ENCODE measurements at places on chromosomes 4 and X. TPM values are rescaled to one million over a fixed set of nuclear protein-coding genes. Genes with fewer than 3 reads are reported as not detected.

GRCh38 chr4:8459867-8460445, 19.4 kb downstream of the TRMT44 start:
- no peaks in the 10 kb centered on the region for H3K4me1 ChIP-seq
- H3K27ac ChIP-seq, result no peak overlapping the region
- no peak overlapping the region for H3K4me3 ChIP-seq
- DNase-seq, result no peak

DNA sequence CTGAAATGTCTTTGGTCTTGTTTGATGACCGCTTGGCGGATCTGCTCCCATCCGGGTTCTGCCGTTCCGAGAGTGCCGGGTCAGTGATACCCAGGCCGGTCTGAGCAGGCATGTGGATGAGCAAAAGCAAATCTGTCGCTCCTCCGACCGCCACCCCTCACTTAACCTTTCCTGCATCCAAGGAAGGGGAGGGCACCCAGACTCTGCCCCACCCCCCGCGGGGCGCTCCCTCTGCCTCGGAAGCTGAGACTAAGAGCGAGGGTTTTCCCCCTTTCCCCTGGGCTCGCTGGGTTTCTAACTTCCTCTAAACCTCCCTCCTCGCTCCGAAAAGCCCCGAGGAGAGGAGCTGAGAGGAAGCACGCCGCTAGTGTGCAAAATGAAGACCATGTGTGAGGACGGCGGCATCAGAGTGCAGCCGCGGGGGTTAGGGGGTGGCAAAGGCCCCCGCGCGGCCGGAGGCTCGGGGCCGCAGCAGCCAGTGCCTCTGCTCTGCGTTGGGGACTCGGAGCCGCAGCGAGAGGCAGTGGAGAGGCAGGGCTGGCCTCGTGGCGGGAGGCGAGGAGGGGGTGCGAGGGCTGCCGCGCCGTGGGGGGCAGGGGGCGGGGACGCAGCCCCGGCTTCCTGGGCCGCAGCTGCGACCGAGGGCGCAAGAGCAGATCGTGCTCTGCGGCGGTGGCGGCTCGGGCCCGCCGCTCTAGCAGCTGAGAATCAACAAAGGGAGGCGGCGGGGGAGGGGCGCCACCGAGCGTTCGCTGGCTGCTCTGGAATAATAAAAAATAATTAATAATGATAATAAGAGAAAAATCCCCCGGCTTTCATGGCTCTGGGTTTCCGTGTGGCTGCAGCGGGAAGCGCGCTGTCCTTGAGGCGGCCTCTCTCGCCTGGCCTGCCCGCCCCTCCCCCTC, 55.8 kb upstream of the BCOR start:
- no peaks in the 10 kb centered on the region for H3K36me3 ChIP-seq
- peaks cover 56% of the 10 kb centered on the region for H3K4me1 ChIP-seq
- peaks cover 77% of the 10 kb centered on the region for H3K27me3 ChIP-seq
- no peak for DNase-seq
- H3K4me3 ChIP-seq, result peak overlapping the region; percentile 16
- H3K27ac ChIP-seq, result peak overlapping the region; percentile 59

MAMLD1 gene
- polyA plus RNA-seq, result 14.8 TPM

DNA sequence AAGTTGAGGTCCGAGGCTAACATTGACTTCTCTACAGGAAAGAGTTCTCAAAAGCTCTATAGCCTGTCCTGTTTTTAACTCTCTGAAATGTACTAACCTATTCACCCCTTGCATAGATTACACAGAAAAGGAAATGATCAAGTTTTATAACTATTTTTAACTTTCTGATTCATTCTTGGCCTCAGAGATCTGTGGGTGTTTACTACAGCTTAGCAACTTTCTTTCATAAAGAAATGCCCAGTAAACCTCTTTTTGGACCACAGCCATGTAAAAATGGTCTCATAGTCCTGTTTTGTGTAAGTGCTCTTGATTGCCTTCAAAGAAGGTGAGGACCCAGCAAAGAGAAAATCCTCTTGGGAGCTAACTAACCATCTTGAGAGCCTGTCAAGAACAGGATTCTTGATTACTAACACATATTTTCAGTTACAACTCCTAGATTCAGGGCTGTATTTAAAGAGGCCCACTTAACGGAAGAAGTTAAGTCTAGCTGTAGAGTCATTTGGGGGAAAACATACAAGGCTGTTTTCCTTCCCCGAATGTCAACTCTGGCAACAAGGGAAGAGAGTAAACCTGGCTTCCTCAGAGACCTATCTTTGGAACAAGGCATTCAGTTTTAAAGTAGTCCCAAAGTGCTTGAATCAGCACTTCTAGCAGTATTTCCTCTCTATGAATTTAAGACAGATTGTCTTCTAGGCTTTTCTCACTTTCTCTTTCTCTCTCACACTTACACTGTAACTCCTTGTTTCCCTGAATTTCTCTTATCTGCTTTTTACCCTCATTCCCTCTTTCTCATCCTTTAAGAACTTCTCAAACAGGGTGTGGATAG, 78.2 kb downstream of the IL21 start:
- no peaks in the 10 kb centered on the region for H3K36me3 ChIP-seq
- H3K4me1 ChIP-seq, result no peaks in the 10 kb centered on the region
- H3K4me3 ChIP-seq, result no peak overlapping the region
- no peak overlapping the region for H3K27ac ChIP-seq

DNA sequence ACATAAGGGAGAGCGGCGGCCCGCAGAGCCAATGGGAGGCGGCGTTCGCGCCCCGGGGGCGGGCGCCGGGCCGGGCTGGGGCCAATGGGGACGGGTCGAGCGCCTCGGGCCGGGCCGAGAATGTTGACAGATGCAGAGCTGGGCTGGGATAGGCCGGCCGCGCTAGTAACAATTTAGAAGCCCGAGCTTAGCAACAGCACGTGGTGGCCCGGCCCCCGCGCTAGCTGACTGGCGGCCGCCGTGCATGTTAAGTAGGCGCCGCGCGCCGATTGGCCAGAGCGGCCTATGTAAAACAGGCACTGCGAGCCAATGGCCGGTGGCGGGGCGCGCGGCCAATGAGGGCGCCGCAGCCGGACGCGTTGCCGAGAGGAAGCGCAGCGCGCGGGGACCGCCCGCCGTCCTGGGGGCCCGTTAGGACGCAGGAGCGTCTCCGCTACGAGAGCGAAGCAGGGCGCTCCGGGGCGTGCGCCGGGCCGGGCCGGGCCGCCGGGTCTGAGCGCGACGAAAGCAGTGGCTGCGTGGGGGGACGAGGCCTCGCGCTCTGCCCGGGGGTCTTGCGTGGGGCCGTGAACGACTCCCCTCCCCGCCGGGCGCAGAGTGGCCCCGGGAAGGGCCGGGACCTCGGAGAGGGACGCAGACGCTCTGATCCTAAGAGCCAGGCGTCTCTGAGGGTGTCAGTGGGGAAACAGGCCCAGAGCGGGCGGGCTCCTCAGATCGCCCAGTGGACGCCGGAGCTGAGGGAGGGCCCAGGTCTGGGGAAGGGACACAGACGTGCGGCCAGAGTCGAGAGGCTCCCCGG, 435 bp upstream of the MXD4 start:
- H3K4me3 ChIP-seq, result peak overlapping the region; percentile 57
- no peaks in the 10 kb centered on the region for H3K36me3 ChIP-seq
- peak; percentile 98 for DNase-seq
- no peaks in the 10 kb centered on the region for H3K27me3 ChIP-seq

DNA sequence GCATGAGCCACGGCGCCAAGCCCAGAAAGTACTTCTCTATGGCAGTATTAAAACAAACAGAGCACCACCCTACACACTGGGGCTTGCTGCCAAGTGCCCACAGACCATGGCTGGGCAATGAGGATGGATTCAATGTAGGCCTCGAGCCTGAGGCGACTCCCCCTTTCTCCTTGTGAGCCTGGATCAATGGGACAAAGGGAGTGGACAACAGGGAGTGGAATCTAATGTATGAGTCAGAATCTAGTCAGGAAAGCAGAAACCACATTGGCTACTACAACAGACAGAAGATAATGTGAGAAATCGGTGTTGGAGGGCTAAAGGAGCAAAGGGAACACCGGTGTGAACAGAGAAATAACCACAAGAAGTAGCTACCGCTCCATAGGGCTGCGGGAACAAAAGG, 37.7 kb upstream of the OCIAD2 start:
- no peaks in the 10 kb centered on the region for H3K4me1 ChIP-seq
- no peaks in the 10 kb centered on the region for H3K27me3 ChIP-seq
- no peak overlapping the region for H3K4me3 ChIP-seq
- no peak overlapping the region for H3K27ac ChIP-seq
- no peak for DNase-seq
- no peaks in the 10 kb centered on the region for H3K36me3 ChIP-seq

DNA sequence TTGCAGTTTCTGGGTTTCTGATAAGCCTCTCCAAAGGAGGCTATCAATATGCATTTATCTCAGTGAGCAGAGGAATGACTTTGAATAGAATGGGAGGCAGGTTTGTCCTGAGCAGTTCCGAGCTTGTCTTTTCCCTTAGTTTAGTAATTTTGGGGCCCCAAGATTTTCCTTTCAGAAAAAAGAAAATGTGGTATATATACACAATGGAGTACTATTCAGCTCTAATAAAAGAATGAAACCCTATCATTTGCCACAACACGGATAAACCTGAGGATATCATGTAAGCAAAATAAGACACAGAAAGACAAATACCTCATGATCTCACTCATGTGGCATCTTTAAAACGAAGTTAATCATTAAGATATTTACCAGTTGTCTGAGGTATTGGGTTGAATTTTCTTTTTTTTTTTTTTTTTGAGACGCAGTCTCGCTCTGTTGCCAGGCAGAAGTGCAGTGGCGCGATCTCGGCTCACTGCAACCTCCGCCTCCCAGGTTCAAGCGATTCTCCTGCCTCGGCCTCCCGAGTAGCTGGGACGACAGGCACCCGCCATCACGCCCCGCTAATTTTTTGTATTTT, 540 bp downstream of the ZNF721 start:
- DNase-seq, result no peak
- peak overlapping the region; percentile 83 for H3K27ac ChIP-seq
- no peaks in the 10 kb centered on the region for H3K27me3 ChIP-seq
- peaks cover 31% of the 10 kb centered on the region for H3K36me3 ChIP-seq
- peaks cover 25% of the 10 kb centered on the region for H3K4me1 ChIP-seq

DNA sequence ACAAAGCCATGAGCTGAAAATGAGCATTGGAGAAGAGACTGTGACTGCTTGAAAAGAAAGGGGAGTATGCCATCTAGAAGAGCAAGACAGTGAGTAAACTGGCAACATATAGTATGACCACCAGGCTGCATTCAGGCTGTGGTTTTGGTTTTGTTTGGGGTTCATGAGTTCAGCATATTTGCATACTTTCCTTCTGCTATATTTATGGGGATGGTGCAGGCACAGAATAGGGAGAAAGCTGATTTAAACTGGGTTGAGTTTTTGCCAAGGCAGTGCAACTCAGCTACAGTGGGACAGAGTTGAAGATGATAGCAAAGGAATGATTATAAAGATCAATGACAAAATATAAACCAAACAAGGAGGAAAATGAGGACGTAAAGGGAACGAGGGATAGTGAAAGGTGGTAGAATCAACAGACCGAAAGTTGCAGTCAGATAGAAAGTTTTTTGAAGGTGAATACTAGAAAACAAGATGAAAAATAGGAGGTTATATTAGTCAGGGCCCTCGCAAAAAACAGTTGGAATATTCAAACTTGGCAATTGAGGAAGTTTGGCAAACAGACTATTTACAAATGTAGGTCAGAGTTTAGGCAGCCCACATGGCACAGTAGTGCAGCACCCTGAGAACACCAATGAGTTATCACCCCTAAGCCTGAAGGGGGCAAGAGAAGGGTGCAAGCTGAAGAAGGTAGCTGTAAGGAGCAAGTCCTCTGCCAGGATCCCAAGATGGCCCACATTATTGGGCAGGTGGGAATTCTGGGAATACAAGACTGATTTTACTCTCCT, 114.8 kb upstream of the MAP9 start:
- H3K36me3 ChIP-seq, result no peaks in the 10 kb centered on the region
- no peak for DNase-seq
- H3K27me3 ChIP-seq, result no peaks in the 10 kb centered on the region
- H3K27ac ChIP-seq, result no peak overlapping the region

DNA sequence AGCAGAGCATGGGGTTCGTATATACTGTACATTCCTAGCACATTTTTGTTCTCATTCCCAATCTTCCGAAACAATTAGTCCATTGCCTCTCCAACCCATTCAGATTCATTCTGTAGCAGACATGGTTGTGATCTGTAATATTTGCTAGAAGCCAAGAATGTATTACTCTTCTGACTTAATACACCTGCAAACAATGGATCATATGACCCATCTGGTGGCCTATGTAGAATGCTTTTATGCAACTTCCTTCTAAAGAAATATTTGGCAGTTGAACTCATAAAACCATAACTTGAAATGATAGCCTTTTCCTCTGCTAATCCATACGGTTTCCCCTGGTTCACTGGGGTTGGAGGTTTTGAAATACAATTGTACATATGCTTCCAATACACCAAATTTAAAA, 32.8 kb upstream of the SGMS2 start:
- H3K4me3 ChIP-seq, result no peak overlapping the region
- no peaks in the 10 kb centered on the region for H3K4me1 ChIP-seq
- DNase-seq, result no peak
- H3K27me3 ChIP-seq, result no peaks in the 10 kb centered on the region
- no peak overlapping the region for H3K27ac ChIP-seq

DNA sequence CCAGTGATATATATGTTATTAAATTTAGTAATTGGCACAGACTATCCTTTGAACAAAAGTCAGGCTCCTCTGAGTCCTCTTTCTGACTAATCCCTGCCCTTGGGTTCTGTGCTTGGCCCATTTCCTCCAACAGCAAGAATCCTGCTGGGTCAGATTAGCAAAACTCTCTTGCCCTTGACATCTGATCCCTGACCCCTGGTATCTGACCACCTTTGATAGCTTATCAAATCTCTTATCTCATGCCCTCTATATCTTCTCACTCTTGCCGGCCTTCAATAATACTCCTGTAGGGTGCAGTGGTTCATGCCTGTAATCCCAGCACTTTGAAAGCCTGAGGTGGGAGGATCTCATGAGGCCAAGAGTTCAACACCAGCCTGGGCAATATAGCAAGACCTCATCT, 245.5 kb upstream of the FAM47A start:
- DNase-seq, result no peak
- no peak overlapping the region for H3K4me3 ChIP-seq
- H3K27me3 ChIP-seq, result no peaks in the 10 kb centered on the region
- no peaks in the 10 kb centered on the region for H3K36me3 ChIP-seq

DNA sequence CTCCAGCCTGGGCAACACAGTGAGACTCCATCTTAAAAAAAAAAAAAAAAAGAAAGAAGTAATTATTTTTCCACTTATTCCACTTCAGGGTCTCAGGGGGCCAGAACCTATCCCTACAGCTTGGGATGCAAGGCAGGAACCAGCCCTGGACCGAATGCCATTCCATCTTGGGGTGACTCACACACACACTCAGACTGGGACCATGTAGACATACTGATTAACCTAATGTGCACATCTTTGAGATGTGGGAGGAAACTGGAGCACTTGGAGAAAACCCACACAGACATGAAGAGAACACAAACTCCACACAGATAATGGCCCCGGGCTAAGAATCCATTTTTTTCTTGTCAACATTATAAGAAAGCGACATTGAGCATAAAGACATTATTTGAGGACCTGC, 132.5 kb downstream of the PTTG2 start:
- no peak overlapping the region for H3K4me3 ChIP-seq
- H3K36me3 ChIP-seq, result no peaks in the 10 kb centered on the region
- no peaks in the 10 kb centered on the region for H3K27me3 ChIP-seq
- DNase-seq, result no peak

GRCh38 chrX:65859299-65859698, 180.6 kb downstream of the VSIG4 start:
- no peaks in the 10 kb centered on the region for H3K27me3 ChIP-seq
- DNase-seq, result no peak
- H3K27ac ChIP-seq, result no peak overlapping the region
- no peak overlapping the region for H3K4me3 ChIP-seq
- no peaks in the 10 kb centered on the region for H3K36me3 ChIP-seq
- H3K4me1 ChIP-seq, result no peaks in the 10 kb centered on the region

- H3K4me3 ChIP-seq, result no peak overlapping the region
- peak overlapping the region; percentile 68 for H3K27ac ChIP-seq
- DNase-seq, result no peak
- no peaks in the 10 kb centered on the region for H3K27me3 ChIP-seq
- H3K36me3 ChIP-seq, result peaks cover 33% of the 10 kb centered on the region
Measured at GRCh38 chr4:121692261-121692660, 4.5 kb downstream of the ANXA5 start.
